ENCODE measurements at places on chromosomes 11 and 22.

DNA sequence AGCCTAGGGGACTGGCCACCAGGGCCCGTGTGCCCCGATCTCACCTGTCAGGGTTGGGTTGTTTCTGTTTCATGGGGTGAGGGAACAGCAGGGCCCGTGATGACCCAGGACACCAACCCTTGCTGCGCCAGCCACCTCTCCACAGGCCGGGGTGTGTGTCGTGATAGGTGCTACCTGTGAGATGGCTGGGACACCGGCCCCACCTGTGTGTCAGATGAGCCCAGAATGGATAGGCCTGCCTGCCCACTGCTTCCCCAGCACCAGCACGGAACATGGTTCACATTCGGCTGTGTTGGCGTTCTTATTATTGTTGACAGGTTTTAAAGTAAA, 7.1 kb downstream of the CLDN5 start:
- DNase-seq = no peak

- DNase-seq = no peak
Measured at GRCh38 chr11:12112750-12113149, 2.4 kb downstream of the MICAL2 start.

- no peak for DNase-seq
Measured at GRCh38 chr11:18369398-18369797, 25.0 kb upstream of the LDHA start.

GRCh38 chr22:30596886-30597285, 5.2 kb upstream of the PES1 start:
- no peak for DNase-seq

DNA sequence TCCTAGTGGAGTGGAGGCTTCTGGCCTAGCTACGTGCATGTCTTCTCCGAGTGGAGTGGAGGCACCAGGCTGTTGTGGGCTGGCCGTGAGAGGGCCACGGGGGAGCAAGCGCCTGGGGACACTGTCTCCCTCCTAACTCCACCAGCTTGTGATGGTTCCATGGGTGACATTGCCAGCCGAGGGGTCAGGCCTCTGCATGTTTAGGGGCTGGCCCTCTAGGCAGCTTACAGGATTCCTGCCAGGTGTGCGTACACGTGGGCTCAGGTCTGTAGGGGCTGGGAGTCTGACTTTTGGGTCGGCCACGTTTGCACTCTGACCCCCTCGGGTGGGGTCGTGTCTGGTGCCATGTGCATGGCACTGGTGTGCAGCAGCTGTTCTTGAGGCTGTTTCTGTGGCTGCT, 31.6 kb downstream of the TBC1D22A start:
- DNase-seq = no peak

DNA sequence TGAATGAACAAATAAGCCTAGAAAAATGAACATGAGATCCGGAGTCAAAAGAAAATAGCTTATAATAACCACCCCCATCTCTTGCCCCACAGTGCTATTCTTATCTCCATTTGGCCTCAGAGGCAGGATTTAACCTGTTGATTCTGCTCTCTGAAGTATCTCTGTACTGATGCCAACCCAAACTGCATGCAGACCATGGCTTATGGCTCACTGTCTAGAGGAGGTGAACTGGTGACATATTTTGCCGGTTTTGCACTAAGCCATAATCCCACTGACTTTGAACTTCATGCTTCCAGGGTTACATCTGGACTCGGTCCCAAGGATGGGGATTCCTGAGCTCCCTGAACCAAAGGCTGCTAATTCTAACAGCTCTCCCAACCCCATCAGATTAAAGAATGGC, 397.1 kb downstream of the TENM4 start:
- DNase-seq = no peak

- no peak for DNase-seq
Measured at GRCh38 chr11:65454311-65454695, 31.7 kb downstream of the NEAT1 start.

GRCh38 chr11:121563900-121564822, 111.4 kb upstream of the SORL1-AS1 start:
- DNase-seq = peak; percentile 52

DNA sequence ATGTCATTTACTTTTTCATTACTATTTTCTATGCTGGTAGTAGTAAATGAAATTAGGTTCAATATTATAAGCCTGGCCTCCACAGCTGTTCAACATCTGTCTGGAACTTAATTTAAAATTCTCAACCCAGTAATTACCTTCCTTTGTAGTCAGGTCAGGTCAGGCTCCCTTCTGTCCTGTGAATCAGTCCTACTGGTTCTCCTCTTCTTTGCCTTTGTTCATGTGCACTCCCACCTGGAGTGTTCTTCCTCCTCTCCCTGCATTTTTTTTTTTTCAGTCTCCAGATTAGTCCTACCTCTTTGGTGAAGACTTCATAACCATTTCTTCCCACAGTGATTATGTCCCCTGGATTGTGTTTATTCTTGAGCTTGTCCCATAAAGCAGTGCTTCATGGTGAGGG, 67.9 kb downstream of the DKK3 start:
- no peak for DNase-seq

Measured in NCI-H1092 (cell line).